ENCODE measurements at places on chromosomes 7 and 10.

- no peak for DNase-seq
Observed at GRCh38 chr7:69190025-69190424, 408.2 kb upstream of the AUTS2 start.

- no peak for DNase-seq
Observed at GRCh38 chr7:69042138-69042537, 556.1 kb upstream of the AUTS2 start.

DNA sequence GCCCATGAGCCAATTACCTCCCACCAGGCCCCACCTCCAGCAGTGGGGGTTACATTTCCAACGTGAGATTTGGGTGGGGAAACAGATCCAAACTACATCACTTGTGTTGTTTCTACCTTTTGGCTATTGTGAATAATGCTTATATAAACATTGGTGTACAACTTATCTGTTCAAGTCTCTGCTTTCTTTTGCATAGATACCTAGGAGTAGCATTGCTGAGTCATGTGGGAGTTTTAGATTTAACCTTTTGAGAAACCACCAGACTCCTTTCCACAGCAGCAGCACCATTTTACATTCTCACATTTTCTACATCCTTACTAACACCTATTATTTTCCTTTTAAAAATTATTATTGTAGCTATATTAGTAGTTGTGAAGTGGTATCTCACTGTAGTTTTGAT is 14.4 kb upstream of the FRA10AC1 start:
- DNase-seq: no peak

- no peak for DNase-seq
Observed at GRCh38 chr7:143261901-143262300, 1.3 kb upstream of the GSTK1 start.

DNA sequence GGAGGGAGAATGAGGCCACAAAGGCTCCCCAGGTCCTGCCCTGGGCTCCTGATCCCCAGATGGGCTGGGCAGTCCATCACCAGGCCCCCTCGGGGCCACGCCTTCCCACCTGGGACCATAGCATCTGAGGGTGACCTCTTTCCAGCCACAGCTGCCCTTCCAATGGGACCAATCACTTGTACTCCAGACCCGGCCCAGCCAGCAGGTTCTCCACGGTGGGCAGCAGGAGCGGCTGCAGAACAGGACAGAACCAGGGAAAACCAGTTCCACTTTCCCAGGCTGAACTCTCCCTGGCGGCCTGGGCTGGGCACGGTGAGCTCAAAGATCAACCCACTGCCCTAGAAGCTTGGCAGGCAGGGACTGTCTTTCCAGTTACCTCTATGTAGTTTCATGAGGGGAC is 257.6 kb downstream of the MAD1L1 start:
- no peak for DNase-seq

- DNase-seq: no peak
Observed at GRCh38 chr10:5565671-5566581, 41.2 kb downstream of the CALML3 start.

GRCh38 chr10:84337199-84337598 is 8.8 kb downstream of the CCSER2 start:
- DNase-seq: no peak

DNA sequence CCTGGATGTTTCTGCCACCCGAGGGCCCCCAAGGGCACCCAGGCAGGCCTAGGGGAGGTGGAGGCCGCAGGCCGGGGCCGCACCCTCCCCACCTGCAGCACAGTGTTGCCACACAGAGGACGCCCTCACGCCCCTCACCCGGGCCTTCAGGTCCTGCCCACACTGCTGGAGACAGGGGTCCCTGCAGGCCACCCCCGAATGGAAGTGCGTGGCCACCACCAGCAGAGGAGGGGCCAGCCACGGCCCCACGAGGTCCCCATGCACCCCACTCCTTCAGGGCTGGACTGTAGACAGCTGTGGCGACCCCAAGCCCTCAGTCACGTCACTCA is 35.4 kb downstream of the ADAP1 start:
- no peak for DNase-seq

GRCh38 chr7:17663061-17663675 is 277.1 kb downstream of the SNX13 start:
- DNase-seq: no peak

GRCh38 chr10:59047957-59048618 is 128.4 kb upstream of the PHYHIPL start:
- DNase-seq: no peak

GRCh38 chr7:157136372-157136771 is 2.4 kb upstream of the UBE3C start:
- DNase-seq: no peak

DNA sequence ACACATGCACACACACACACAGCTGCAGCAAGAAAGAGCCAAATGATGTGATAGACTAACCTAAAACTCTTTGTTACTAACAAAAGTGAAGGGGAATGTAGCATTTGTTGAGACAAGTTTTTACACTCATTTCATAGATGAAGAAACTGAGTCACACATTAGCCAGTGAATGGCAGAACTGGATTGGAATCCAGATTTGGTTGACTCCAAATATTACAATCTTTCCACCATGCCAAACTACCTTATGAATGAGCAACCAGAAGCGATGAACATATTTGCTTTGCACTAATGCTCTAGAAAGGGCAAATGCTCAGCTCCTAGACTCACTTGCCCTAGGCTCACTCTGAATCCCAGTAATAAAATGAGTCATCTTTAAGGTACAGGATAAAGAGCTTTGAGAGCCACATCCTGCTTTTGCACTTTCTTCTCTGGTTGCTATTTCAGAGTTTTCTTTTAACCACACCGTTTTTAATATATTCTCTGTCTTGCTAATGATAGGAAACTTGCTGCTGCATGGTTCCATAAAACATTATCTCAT is 111.9 kb downstream of the GPAM start:
- no peak for DNase-seq

DNA sequence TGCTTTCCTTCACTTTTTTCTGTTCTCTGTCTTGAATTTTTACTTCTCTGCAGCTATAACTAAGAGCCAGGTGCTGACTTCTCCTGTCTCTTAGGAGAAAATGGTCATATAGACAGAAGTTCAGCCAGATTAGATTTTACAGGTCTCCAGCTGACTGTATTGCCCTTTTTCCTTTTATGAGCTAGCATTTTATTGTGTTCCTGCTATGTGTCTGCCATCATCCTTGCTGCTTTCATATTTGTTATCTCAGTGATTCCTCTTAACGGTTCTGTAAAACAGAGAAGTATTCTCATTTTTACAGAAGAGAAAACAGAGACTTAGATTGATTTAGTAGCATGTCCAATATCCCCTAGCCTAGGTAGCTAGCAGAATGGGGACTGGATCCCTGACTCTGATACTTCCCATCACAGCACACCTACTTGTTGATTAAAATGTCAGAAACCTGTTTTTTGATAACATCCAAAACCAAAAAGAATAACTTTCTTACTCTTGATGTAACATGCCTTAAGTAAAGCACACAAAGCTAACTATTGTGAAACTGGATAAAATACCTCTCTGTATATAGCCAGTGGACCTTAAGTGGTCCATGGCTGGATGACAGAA is 5.2 kb downstream of the KAT6B start:
- DNase-seq: no peak

- no peak for DNase-seq
Observed at GRCh38 chr7:2008101-2008935, 224.4 kb downstream of the MAD1L1 start.

DNA sequence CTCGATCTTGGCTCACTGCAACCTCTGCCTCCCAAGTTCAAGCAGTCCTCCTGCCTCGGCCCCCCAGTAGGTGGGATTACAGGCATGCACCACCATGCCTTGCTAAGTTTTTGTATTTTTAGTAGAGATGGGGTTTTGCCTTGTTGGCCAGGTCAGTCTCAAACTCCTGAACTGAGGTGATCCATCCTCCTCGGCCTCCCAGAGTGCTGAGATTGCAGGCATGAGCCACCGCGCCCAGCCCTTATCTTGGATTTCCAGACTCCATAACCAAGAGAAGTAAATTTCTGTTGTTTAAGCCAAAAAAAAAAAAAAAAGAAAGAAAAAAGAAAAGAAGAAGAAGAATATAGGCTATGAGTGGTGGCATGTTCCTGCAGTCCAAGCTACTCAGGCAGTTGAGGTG is 53.3 kb upstream of the RABGEF1 start:
- DNase-seq: no peak

GRCh38 chr7:39154815-39155214 is 177.1 kb downstream of the POU6F2 start:
- DNase-seq: no peak

GRCh38 chr7:74226633-74227032 is 16.8 kb downstream of the LAT2 start:
- no peak for DNase-seq

DNA sequence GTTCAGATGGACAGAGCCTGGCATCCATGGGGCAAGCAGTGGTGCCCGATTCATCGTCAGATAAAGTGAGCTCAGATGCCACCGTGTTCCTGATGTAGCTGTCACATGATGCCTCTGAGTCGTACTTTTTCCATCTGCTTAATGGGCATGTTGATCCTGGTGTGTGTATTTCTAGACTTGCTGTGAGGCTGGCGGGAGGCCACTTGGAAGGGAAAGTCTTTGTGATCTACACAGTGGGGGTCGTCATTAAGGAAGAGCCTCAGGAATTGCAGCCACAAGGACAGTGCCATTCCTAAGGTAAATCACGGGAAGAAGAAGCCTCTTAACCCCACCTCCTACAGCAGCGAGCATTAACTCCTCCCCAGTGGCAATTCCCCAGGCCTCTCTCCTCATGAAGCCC is 63.0 kb downstream of the RGS10 start:
- no peak for DNase-seq

DNA sequence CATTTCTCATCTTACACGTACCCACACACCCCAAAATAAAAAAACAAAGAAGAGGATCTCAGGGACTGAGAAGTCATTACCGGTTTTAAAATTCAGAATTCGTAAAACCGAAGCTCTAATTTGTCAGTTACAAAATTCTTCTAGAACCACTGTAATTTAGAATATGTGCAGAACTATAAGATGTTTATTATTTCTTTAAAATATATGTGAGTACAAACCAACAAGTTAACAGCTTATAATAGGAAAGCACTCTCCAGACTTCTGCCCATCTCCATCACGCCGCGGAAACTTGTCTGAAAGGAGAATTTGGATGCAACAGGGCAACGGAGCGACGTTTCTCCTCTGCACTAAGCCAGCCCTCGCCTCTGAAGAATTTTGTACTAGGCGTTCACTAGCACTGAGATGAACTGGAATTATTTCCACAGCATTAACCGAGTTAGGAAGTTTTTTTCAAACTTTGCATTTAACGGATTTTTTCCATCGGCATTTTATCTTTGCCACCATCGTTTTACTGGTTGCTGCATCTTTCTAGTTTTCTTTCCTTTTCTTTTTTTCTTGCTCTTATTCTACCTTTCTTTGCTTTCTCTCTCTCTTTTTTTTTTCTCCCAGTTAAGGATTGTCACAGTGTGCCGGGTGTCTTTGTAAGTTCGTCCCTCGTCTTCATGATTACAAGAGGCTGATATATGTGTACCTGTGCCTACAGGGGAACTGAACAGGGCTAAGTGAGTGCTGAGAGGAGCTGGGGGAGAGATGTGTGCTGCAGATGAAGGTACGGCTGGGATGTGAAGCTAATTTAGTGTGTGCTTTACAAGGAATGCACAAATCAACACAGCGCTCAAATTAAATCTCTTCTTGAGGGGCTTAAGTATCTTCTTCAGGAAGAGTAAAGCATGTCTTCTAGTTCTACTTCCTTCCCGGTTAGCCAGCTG is 295.9 kb upstream of the NFE2L3 start:
- DNase-seq: peak; percentile 21

- no peak for DNase-seq
Observed at GRCh38 chr7:117230276-117231046, 92.4 kb downstream of the WNT2 start.

- DNase-seq: no peak
Observed at GRCh38 chr7:151790830-151791620, 85.9 kb downstream of the PRKAG2 start.

GRCh38 chr7:97499204-97499603 is 232.7 kb upstream of the TAC1 start:
- no peak for DNase-seq

DNA sequence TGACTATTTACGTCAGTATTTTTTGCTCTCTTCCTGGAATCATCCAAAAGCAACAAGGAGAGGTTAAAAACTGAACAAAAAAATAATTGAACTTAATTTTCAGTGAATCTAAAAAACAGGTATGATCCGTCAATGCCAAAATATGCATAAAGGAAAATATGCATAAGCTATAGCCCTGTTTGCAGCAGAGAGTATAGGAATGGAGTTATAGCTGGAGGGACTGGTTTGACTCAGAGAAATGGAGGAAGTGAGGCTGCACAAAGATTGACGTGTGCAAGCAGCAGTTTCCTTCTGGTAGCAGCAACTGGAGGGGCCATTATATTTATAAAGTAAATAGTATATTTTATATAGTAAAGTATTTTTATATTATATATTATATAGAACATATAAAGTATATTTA is 37.1 kb downstream of the GNG11 start:
- DNase-seq: no peak

GRCh38 chr7:118845791-118846190 is 621.3 kb downstream of the ANKRD7 start:
- no peak for DNase-seq

DNA sequence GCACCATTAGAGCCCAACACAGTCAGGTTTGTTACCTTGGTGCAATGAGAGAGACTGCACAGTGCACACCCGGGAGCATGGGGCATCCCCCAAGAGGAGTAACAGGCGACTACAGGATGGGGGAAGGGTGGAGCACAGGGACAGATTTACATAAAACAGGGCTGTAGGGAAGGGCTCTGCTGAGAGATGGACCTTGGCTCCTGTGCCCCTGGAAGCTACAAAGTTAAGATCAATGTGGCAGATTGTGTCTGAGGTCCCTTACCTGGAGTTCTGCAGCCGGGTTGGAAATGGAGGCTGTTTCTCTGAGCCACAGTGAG is 13.7 kb upstream of the SLC18A3 start:
- DNase-seq: no peak

- DNase-seq: no peak
Observed at GRCh38 chr7:29375641-29376562, 181.3 kb downstream of the CHN2 start.

- no peak for DNase-seq
Observed at GRCh38 chr10:86447432-86447831, 74.2 kb downstream of the WAPL start.

- DNase-seq: no peak
Observed at GRCh38 chr7:69603351-69603750, 5.1 kb downstream of the AUTS2 start.

- no peak for DNase-seq
Observed at GRCh38 chr7:103851357-103851756, 138.1 kb downstream of the RELN start.

- DNase-seq: no peak
Observed at GRCh38 chr10:102644066-102644645, at the start of gene TRIM8. TRIM8 (plus strand) TSS chr10:102644479; CDS start chr10:102644618, 139 bp downstream.

DNA sequence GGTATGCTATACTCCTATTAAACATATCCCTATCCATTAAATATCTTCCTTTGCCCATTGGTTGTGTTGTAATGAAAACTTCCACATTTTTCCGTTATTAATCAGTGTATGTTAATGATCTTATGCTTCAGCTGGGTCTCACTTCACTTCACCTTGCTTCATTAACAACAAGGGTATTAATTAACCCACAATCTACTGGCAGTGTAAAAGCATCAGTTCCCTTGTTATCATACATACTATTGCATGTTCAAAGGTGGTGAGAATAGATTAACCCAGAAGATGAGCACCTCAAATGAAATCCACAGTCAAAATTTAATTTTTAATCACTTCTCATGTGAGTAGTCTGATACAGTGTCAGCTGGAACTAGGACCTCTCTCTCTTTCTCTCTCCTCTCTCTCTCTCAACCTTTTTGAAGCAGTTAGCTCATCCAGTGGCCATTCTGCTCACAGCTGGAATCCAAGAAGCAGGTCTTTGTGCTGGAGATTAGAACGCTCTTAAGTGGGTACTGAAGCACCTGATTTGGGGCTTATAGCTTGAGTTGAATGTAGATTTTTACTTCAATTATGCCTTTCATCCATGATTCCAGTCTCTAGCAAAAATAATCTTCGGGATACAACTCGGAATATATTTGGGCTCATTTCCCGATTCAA is 172.3 kb downstream of the RAPGEF5 start:
- DNase-seq: no peak

Measured in NCI-H510A (cell line).